ENCODE measurements at places on chromosomes 3 and 15.

DNA sequence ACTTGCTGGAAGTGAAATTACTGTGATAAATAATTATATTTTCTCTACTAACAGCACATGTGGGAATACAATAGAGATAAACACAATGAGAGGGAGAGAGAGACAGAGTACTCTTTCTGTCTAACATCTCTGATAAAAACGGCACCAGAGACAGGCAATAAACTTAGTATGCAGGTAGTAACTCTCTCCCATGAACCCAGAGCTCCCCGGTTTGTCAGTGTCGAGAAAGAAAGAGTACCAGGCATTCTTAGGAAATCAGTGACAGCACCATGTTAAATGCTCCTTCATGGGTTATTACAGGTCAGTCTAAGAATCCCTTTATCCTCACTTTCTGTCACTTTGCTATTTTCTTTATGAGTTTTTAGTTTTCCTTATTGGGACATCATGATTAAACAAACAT is 110.7 kb upstream of the EPHA3 start:
- DNase-seq = no peak

GRCh38 chr3:76267851-76268380 is 482.6 kb upstream of the ZNF717 start:
- DNase-seq = no peak

- no peak for DNase-seq
Observed at GRCh38 chr3:64591615-64592014, 96.2 kb downstream of the ADAMTS9 start.

- DNase-seq = no peak
Observed at GRCh38 chr15:40511472-40512133, 40.8 kb downstream of the CHST14 start.

DNA sequence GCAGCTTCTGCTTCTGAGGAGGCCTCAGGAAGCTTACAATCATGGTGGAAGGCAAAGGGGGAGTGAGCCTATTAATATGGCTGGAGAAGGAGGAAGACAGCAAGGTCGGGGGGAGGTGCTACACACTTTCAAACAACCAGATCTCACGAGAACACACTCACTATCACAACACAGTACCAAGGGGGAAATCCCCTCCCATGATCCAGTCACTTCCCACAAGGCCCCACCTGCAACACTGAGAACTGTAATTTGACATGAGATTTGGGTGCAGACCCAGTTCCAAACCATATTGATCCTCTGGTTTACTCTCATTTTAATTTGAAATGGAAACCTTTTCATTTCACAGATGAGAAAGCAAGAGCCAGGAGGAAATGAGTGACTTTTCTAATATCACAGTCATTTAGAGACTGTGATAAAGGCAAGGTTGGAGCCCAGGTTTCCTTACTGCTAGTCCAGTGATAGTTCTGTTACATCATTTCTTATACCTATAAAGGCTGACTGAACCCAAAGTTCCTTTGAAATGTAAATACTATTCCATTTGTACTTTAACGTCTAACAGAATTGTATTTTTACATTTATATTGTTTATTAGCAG is 105.8 kb upstream of the GAP43 start:
- no peak for DNase-seq

- no peak for DNase-seq
Observed at GRCh38 chr3:16932877-16933276, 48.1 kb downstream of the PLCL2 start.

GRCh38 chr3:11510001-11510340 is 133.7 kb downstream of the VGLL4 start:
- no peak for DNase-seq

DNA sequence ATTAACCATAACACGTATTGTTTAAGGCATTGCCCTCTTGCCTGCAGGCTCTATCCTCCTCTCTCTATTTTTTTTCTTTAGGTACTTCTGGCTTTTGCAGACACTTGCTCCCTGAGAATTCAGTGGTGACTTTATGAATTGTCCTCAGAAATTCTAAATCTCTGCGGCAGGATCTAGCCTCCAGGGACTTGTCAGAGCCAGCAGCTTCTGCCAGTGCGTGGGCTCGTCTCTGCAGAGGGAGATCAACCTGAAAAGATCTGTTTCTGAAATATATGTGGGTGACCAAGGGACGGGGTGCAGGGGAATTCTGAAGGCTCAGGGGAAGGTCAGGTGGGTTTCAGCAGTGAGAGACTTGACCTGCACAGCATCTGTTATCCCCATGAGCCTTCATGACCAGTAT is 326.1 kb upstream of the LRRFIP2 start:
- no peak for DNase-seq

DNA sequence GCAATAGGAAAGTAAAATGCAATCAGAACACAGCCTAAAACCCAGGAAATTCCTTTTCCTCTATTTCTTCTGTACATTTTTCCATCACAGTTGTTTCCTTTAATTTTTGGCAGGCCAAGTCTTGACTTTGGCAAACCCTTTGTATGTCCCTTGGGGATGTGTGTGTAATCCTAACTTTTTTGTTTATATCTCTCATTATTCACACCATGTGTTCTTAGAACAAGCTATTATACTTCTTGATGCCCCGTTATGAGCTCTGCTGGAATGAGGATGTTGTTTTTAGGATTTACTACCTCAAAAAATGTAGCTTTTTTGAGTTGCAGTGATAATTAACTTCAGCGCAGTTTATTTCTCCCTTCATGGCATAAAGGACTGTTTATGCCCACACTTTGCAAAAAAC is 123.4 kb downstream of the ABI3BP start:
- no peak for DNase-seq
